ENCODE measurements at places on chromosomes 12 and 14.

- H3K4me1 ChIP-seq = no peaks in the 10 kb centered on the region
- H3K36me3 ChIP-seq = no peaks in the 10 kb centered on the region
- H3K27me3 ChIP-seq = no peaks in the 10 kb centered on the region
- H3K27ac ChIP-seq = no peak overlapping the region
- no peak for ATAC-seq
These were observed 145.4 kb downstream of the C12orf50 start for GRCh38 chr12:87883806-87884205.

DNA sequence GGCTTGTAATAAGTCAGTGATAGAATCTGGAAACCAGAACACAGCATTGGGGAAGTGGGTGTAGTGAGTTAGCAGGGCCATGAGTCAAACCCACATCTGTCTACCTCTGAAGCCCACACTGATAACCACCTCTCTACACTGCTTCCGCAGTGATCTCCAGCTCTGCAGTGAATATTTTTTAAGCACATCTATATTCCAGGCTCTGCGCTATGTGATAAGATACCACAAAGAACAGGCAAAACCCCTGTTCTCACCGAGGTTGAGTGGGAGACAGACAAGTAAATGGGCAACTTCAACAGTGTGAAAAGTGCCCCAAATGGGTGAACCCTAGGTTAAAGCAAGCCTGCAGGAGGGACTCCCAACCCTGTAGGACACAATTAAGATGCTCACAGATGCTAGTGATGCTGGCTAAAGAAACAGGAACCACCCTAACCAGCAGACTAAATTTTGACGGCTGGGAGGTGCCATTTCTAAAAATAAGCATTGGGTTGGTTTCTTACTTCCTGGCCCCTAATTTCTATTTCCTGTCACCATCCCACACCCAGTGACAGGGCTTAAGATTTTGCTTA, 375.0 kb downstream of the DPF3 start:
- H3K4me3 ChIP-seq = no peak overlapping the region
- no peak for ATAC-seq
- H3K4me1 ChIP-seq = peaks cover 7% of the 10 kb centered on the region
- H3K36me3 ChIP-seq = no peaks in the 10 kb centered on the region
- no peak overlapping the region for H3K27ac ChIP-seq
- no peaks in the 10 kb centered on the region for H3K27me3 ChIP-seq

DNA sequence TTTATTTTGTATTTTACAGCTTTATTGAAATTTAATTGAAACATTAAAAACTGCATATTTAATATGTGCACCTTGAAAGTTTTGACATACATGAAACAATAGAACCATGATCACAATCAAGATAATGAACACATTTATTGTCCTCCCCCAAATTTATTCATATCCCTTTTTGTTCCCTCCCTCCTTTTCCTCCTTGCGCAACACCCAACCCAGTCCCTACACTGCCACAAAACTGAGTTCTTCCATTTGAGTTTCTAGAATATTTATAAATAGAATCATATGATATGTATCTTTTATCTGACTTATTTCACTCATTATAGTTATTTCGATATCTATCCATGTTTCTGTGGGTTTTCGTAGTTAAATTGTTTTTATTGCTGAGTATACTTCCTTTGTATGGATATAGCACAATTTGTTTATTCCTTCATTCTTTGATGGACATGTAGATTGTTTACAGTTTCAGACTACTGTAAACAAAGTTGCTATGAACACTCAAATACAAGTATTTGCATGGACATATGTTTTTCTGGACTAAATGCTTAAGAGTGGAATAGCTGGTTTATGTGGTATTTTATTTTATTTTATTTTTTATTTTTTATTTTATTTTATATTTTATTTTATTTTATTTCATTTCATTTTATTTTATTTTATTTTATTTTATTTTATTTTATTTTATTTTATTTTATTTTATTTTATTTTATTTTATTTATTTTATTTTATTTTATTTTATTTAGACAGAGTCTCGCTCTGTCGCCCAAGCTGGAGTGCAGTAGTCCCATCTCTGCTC, 359.1 kb downstream of the SLC6A15 start:
- no peak for ATAC-seq
- H3K27me3 ChIP-seq = no peaks in the 10 kb centered on the region
- H3K4me1 ChIP-seq = no peaks in the 10 kb centered on the region
- no peak overlapping the region for H3K4me3 ChIP-seq
- no peak overlapping the region for H3K27ac ChIP-seq

GRCh38 chr14:104577426-104577825, 2.1 kb upstream of the C14orf180 start:
- no peak overlapping the region for H3K4me3 ChIP-seq
- peaks cover 72% of the 10 kb centered on the region for H3K27me3 ChIP-seq
- no peaks in the 10 kb centered on the region for H3K36me3 ChIP-seq

DNA sequence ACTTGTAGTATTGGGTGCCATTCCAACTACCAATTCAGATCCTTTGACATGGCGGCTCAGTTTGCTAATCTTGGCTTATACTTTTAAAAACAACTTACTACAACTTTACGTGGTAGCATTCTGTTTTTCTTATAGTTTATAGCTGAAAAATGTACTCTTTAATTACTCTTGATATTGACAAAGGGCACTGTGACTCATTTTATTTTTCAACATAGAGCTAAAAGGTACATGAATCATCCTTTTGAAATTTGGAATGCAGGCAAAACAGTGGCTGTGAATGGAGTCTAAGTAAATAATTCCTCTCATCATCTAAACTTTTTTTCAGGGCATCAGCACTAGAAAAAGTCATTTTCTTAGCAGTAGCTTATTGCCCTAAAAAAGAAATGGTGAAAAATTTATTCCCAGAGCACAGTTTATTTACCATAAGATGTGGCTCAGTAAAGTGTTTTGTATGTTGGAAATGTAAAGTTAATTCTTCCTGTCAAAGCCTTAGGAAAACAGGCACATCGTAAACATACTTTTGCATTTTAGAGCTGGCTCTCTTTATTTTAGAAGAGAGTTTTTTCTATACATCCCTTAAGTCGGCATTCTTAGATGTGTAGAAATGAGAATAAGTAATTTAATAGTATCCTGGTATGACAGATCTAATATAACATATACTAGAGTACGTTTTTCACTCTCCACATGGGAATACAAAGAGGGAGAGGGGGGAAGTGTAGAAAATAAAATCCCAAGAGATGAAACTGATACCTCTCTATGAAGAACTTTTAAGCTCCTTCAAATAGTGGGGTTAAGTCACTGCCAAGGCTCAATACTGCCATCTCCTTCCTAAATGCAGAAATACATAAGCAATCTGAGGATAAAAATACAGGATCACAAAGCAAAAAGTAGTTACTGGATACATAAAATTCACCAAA, 55.2 kb downstream of the SLC25A21 start:
- no peak overlapping the region for H3K27ac ChIP-seq
- no peaks in the 10 kb centered on the region for H3K4me1 ChIP-seq
- ATAC-seq = no peak

DNA sequence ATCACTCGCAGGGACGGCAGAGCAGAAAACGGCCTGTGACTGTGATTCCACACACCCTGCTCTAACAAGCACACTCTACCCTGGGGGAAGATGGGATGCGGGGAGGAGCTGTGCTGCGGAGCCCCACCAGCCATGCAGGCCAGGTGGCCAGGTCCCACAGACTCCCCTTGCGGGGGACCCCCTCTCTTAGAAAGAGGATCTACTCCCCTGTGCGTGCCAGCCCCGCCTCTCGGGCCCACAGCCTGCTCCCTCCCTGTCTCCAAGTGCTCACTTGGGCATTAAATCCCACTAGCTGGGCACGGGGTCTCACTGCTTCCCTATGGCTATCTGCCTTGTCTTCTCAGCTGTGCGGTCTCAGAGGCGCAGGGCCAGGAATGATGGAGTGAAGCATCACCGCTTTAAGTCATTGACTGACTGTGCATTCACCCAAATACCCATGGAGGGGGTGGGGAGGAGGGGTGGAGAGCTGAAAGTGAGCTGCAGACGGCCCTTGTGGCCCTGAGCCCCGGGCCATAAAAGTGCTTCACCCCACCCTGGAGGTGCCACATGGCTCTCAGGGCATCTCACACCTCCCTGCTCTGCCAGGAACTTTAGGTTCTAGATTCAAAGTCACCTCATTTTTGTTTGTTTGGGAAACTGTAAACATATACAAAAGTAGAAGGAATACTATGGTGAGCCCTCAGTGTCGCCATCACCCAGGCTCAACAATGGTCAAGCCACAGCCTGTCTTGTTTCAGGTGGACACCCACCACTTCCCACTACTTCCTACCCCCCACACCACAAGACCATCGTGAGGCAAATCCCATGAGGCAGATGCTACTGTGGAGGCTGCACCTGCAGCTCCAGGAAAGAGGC, 9.4 kb downstream of the STX2 start:
- ATAC-seq = no peak
- H3K4me3 ChIP-seq = no peak overlapping the region
- no peaks in the 10 kb centered on the region for H3K4me1 ChIP-seq
- no peaks in the 10 kb centered on the region for H3K36me3 ChIP-seq
- no peaks in the 10 kb centered on the region for H3K27me3 ChIP-seq

DNA sequence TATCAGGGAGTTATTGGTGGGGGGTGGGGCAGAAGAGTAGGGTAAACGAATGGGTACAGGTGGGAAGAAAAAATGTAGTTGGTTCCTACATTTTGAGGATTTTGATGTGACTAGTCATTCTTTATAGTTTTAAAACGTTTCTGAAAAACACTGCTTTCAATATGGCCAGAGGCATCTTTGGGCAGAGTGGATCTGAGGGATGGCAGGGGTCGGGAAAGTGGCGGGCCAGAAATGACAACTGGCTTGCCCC, 527 bp upstream of the ATP23 start:
- peak overlapping the region; percentile 75 for H3K4me3 ChIP-seq
- H3K27ac ChIP-seq = peak overlapping the region; percentile 94
- H3K36me3 ChIP-seq = no peaks in the 10 kb centered on the region
- peaks cover 5% of the 10 kb centered on the region for H3K4me1 ChIP-seq
- no peak for ATAC-seq

GRCh38 chr12:54173066-54173726, 15.6 kb downstream of the SMUG1 start:
- H3K36me3 ChIP-seq = peaks cover 5% of the 10 kb centered on the region
- peaks cover 19% of the 10 kb centered on the region for H3K27me3 ChIP-seq
- H3K27ac ChIP-seq = no peak overlapping the region
- no peaks in the 10 kb centered on the region for H3K4me1 ChIP-seq

DNA sequence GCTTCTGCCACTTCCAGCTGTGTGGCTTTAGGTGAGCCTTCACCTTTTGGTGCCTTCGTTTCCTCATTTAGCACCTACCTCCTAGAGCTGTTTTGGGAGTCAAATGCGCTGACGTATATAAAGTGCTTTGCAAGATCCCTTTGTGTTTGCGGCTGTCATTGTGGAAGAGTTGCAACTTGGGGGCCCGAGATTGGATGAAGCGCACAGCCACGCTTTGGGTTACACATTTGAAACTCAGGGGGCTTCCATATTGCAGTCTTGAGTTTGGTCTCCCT, 636 bp upstream of the ARL6IP4 start:
- no peaks in the 10 kb centered on the region for H3K36me3 ChIP-seq
- peak overlapping the region; percentile 95 for H3K4me3 ChIP-seq
- H3K4me1 ChIP-seq = peaks cover 62% of the 10 kb centered on the region
- ATAC-seq = no peak
- H3K27ac ChIP-seq = peak overlapping the region; percentile 90
- no peaks in the 10 kb centered on the region for H3K27me3 ChIP-seq

GRCh38 chr12:45959728-45960127, 30.6 kb downstream of the SCAF11 start:
- no peak overlapping the region for H3K4me3 ChIP-seq
- ATAC-seq = no peak
- no peaks in the 10 kb centered on the region for H3K27me3 ChIP-seq
- H3K36me3 ChIP-seq = no peaks in the 10 kb centered on the region
- H3K27ac ChIP-seq = peak overlapping the region; percentile 23

DNA sequence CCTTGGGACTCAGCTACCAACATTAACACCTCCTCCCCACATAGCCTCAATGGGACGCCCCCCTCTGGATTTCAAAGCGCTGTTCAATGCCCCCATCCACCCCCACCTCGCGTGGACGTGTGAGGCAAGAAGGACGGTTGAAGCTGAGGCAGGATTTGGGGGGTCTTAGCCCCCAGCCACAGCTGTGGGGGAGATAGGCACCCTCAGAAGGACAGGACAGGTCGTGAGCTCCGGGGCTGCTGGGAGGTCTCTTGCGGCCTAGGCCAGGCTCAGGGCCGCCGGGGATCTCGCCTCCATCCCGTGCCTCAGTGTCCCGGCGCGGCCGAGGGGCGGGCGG, 8.3 kb upstream of the SP7 start:
- peak overlapping the region; percentile 78 for H3K4me3 ChIP-seq
- peak overlapping the region; percentile 87 for H3K27ac ChIP-seq

GRCh38 chr14:23664207-23664885, 28.2 kb downstream of the DHRS2 start:
- no peak for ATAC-seq
- no peaks in the 10 kb centered on the region for H3K4me1 ChIP-seq
- H3K36me3 ChIP-seq = no peaks in the 10 kb centered on the region
- no peak overlapping the region for H3K27ac ChIP-seq

DNA sequence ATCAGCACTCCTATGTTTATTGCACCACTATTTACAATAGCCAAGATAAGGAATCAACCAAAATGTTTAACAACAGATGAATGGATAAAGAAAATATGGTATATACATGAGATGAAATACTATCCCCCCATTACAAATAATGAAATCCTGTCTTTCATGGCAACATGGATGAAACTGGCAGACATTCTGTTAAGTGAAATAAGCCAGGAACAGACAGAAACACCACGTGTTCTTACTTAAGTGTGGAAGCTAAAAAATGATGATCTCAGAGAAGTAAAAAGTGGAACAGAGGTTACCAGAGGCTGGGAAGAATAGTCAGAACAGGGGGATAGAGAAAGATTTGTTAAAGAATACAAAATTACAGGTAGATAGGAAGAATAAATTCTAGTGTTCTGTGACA, 113.7 kb upstream of the MDM1 start:
- no peak overlapping the region for H3K4me3 ChIP-seq
- no peak overlapping the region for H3K27ac ChIP-seq
- H3K4me1 ChIP-seq = peaks cover 2% of the 10 kb centered on the region
- ATAC-seq = no peak
- no peaks in the 10 kb centered on the region for H3K27me3 ChIP-seq

DNA sequence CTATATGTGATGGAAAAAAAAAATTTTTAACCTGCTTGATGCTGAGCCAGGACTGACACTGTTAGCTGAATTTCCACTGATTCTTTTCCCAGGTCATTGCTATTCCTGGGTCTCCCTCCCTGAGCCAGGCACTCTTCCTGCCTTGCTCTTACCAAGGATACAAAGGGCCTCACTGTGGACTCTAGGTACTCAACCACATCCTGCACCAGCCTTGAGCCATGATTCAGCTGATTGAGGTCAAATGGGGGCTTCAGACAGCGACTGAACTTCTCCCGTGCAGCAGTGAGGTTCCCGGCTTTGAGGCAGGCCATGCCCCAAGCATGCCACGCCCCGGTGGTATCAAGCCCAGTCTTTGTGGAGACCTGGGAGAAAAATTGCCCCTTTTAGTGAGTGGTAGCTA, 54.3 kb downstream of the ZFYVE26 start:
- no peak overlapping the region for H3K4me3 ChIP-seq
- H3K27me3 ChIP-seq = no peaks in the 10 kb centered on the region
- H3K4me1 ChIP-seq = no peaks in the 10 kb centered on the region
- H3K36me3 ChIP-seq = no peaks in the 10 kb centered on the region

- peaks cover 55% of the 10 kb centered on the region for H3K4me1 ChIP-seq
- no peak for ATAC-seq
- no peak overlapping the region for H3K4me3 ChIP-seq
- peaks cover 16% of the 10 kb centered on the region for H3K36me3 ChIP-seq
- no peaks in the 10 kb centered on the region for H3K27me3 ChIP-seq
These were observed 135.5 kb downstream of the PAWR start for GRCh38 chr12:79555028-79555925.

- H3K4me3 ChIP-seq = no peak overlapping the region
- no peak overlapping the region for H3K27ac ChIP-seq
- ATAC-seq = no peak
These were observed 120.3 kb upstream of the SOX5 start for GRCh38 chr12:24069532-24070395.

GRCh38 chr14:50342221-50343078, 30.3 kb downstream of the DMAC2L start:
- H3K4me3 ChIP-seq = peak overlapping the region; percentile 36
- H3K36me3 ChIP-seq = no peaks in the 10 kb centered on the region
- H3K27ac ChIP-seq = peak overlapping the region; percentile 56

Measured in gastroesophageal sphincter (tissue), 4 donors.